Stimulated activated CD8-positive, alpha-beta memory T cell treated with anti-CD3 and anti-CD28 coated beads, Interleukin-7, amount 100 ng/mL, for 4 hours (primary cell): ENCODE measurements at places on chromosomes 7 and 10.

GRCh38 chr10:114427124-114427852 is 23.0 kb upstream of the AFAP1L2 start:
- DNase-seq: no peak

DNA sequence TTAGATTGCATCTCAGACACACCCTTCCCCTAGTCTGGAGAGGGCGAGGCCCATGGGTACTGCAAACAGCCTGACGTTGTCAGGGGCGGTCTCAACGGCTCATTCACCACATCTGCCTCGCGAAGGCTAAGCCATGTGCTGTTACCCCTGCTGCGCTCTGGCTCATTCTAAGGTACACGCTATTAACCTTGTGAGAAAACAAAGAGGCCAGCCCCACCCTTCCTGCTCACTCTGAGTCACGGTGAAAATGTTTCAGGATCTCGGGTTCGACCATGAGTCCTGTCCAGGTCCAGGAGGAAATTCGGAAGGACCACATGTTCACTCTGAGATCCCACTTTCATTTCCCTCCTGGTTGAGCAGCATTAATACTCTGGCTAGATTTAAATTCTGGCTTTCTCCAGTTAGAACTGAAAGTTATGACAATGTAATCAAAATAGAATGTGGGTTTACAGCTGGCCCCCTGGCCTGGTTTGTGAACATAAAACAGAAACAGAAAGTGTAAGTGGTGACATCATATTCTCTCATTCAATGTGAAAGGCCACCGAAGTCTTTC is 55.2 kb downstream of the EGFR start:
- no peak for DNase-seq

DNA sequence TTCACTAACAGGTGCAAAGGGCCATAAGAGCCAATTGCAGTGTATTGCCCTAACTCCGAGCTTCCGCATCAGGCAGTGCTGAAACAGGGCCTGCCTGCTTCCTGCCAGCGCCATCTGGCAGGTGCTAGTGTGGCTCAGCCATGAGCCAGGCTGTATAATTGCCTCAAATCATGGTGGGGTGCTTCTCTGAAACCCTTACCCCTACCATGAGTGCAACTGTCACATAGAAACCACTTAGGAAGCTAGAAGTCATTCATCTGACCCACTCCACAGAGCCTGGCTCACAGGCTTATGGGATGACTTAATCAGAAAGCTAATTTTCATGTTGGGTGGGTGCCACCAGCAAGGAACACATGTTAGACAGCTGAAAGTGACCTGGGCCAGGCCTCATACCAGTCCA is 133.3 kb upstream of the LAMB4 start:
- no peak for DNase-seq

DNA sequence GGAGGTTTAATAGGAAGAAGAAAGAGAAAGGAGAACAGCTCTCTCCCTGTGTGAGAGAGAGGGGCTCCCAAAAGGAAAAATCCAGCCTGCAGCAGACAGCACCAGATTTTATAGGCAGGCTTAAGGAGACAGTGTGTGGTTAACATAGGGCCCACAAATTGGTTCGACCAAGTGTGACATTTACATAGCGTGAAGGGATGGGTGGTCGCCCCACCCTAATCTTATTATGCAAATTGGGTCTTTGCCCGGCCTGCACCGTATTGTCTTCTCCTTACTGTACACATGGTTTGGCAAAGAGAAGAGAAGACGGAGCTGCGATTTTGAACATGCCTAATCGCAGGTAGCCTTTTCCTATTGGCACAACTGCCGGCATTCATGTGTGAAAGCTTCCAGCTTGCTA is 756.3 kb downstream of the NXPH1 start:
- no peak for DNase-seq

GRCh38 chr10:122474131-122474818 is 12.9 kb downstream of the HTRA1 start:
- no peak for DNase-seq

GRCh38 chr10:27624941-27625340 is 120.7 kb downstream of the MKX start:
- no peak for DNase-seq

GRCh38 chr7:108634036-108634435 is 64.4 kb downstream of the DNAJB9 start:
- no peak for DNase-seq

GRCh38 chr10:53846809-53847208 is 954.2 kb downstream of the PCDH15 start:
- no peak for DNase-seq

DNA sequence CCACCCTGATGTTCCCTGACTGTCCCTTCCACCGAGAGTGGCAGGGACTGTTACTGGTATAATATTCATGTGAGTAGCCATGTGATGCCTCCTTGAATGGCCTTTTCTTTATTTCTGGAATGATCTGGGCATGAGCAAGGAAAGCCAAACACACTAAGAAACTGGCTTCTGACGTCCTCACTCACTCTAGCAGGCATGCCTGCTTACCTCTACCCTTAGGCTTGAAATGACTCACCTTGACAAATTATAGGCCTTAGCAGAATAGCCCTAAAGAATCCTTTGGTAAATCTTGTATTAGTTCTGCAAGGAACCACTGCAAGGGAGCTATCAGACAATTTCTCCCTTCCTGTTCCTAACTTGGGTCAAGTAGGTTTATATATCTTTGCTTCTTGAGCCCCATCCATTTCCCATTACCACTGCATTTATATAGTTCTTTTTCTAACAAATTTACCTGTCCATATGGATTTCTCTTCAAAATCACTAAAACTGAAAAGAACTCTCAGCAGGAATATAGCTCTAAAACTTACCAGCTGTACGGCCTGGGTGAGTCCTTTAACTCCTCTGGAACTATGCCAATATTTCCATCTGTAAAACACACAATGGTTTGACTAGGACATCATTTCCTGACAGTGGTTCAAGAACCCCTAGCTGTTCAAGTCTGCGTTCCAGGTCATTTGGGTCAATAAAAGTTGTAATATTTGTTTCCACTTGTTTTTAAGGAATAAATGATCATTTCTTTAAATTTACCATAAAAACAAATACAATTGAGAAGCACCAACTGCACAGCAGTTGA is 13.0 kb upstream of the NDUFA5 start:
- DNase-seq: no peak

- no peak for DNase-seq
Observed at GRCh38 chr10:127556916-127557315, 7.8 kb downstream of the NPS start.

GRCh38 chr10:110708776-110709443 is 64.8 kb downstream of the RBM20 start:
- no peak for DNase-seq

DNA sequence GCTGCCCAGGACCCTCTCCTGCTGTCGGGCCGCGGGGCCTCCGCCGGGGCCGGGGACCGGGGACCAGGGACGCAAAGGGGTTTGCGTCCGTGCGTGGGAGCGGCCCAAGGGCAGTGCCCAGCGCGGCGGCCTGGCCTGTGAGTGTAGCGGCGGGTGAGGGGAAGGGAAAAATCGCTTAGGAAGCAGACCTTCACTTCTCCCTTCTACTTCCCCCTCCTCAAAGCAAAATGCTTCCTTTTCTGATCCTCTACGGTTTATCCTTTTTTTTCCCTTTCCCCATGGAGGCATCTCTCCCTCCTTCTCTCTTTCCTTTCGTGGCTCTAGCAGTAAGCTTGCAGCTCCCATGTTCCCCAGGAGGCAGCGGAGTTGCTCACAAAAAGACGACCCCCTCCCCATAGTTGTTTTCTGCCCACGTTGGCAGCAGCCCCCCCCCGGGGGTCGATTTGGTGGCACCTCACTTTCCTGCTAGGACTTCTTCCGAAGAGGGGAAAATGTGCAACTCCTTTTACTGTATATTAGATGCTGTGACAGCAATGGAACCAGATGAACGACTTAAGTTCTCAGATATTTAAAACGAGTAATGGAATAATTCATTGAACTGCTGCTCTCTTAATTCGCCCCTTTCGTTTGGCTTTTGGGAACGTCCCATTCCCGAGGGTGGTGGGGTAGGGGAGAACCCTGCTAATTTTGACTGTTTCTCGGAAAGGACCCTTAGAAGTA is 724 bp downstream of the CAPZA2 start:
- no peak for DNase-seq

DNA sequence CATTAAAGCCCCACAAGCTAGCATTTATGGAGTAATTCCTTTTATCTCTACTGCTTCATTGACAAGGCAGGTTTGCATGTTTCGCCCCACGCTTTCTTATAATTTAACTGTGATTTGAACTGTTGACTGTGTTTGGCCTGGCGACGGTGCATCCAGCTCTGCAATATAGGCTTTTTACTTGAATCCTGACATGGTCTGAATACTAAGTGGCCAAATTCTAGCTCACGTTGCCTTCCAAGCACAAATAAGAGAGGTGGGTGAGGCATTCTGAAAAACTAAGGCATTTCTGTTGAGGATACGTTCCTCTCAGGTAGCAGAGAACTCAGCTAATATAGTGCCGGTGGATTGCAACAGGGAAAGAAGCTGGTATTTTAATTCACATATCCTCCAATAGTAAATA is 61.8 kb downstream of the NRP1 start:
- DNase-seq: no peak

GRCh38 chr7:138387755-138388475 is 72.1 kb upstream of the TRIM24 start:
- no peak for DNase-seq

- DNase-seq: no peak
Observed at GRCh38 chr7:128836729-128837348, 6.6 kb downstream of the FLNC start.

DNA sequence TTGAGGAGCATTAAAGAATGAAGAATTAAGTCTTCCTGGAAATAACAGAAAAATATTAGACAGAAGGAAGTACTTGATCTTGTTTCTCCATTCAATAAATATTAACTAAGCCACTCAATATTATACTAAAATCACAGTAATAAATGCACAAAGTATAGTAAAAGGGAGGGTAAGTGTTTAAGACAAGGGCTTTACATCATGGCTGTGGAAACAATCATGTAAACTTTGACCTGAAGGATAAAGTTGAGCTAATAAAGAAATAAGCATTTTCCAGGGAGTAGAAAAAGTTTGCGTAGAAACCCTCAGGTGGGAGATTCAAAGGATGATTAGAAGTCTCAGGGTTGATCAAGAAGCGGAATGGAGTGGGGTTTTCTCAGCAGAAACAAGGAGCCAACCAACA is 78.2 kb downstream of the SEMA3C start:
- no peak for DNase-seq

DNA sequence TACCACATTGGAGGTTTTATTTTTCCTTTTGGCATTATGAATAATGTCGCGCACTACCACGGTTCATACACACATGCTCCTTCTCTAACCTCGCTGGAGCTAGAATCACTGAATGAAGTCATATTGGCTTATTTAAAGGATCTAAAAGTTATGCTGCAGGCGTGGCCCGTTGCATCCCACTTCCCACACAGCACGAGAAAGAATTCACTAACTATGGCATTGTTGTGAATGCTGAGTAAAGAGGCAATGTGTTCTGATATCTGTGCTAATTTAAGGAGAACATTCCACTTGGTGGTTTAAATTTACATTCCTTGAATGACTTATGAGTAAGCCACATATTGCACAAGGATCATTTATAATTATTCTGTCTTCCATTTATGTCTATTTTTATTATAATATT is 20.7 kb downstream of the TCERG1L start:
- no peak for DNase-seq

DNA sequence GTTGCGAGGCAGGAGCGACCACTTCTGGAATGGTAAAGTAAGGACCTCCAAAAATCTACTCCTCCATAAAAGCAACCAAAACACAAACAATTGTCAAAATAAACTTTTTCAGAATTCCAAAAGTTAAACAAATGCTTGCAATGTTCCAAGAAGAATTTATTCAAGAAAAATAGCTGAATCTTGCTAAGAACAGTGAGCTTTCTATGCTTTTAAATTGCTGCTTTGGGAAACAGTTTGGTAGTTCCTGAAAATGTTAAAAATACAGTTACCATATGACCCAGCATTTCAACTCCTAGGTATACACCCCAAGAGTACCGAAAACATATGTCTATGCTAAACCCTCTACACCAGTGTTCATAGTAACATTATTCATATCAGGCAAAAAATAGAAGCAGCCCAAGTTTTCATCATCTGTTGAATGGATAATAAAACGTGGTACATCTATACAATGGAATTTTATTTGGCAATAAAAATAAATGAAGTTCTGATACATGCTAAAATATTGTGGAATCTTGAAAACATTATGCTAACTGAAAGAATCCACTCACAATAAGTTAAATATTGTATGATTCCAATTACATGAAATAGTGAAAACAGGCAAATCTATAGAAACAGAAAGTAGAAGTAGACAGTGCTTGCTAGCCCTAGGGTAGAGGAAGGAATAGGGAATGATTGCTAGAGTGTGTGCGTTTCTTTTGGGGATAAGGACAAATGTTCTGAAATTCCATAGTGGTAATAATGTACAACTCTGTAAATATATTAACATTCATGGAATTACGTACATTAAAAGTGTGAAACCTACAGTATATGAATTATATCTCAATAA is 57.0 kb downstream of the LRRN3 start:
- DNase-seq: no peak

DNA sequence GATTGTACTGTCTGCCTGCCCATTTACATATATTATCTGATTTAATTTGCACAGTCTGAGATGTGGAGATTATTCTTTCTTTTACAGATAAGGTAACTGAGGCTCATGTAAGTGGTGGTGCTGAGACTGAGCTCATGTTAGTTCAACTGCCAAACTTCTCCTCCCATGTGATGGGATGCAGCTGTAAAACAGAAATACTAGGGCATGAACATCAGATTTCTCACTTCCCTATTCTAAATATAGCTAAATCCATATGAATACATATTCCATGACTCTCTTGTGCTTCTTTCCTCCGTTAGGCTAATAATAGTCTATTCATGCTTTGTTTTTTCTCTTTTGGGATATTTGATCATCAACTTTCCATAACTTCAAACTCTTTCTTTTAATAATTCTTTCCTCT is 84.7 kb downstream of the PTPRZ1 start:
- no peak for DNase-seq

GRCh38 chr10:43407148-43407575 is 1.8 kb downstream of the HNRNPF start:
- DNase-seq: no peak

DNA sequence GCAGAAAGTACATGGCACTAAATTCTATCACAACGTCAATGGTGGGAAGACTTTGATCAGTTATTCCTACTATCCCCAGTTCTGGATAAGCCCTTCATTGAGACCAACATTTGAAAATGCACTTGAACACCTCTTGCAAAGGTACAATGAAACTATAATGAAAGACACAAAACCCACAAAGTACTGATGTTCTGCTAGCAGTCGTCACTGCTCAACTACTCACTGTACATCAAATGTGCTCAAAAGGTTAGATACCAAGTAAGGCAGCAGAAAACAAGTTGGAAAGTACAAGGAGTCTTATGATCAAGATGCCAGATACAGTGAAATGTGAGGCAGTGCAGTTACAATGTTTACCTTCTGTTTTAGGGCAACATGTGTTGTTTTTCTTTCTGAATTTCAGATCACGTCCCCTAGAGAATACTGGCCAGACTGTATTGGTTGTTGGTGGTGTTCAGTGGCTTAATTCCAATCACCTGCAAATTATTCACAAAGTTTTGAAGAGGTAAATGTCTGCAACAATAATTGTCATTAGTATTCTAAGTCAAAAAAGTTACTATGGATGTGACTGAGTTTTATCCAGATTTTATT is 62.4 kb upstream of the WNT16 start:
- DNase-seq: no peak

- DNase-seq: no peak
Observed at GRCh38 chr10:26621889-26622711, 75.4 kb upstream of the PDSS1 start.
